Suprapubic skin (tissue), 4 donors: ENCODE measurements at places on chromosomes 7 and 10.

- DNase-seq, result no peak
- no peaks in the 10 kb centered on the region for H3K36me3 ChIP-seq
- H3K27ac ChIP-seq, result no peak overlapping the region
- no peak overlapping the region for H3K4me3 ChIP-seq
Observed at GRCh38 chr10:81806842-81807241, 68.2 kb upstream of the NRG3 start.

DNA sequence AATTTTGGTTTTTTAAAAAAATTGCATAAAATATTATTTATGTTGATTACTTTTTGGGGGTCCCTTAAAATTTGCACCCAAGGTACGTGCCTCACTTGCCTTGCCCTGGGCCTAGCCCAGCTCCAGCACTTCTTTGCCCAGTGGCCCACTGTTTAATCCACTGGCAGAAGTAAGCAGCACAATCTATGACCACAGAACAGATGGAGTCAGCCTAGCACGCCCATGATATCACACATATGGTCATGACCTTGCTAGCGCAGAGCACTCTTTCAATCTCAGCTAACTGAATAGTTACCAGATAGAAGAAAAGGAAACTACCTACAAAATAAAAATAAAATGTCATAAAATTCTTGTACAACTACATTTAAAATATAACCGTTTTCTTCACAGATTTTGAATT is 5.6 kb downstream of the OGA start:
- no peak overlapping the region for H3K4me3 ChIP-seq
- no peak for DNase-seq

DNA sequence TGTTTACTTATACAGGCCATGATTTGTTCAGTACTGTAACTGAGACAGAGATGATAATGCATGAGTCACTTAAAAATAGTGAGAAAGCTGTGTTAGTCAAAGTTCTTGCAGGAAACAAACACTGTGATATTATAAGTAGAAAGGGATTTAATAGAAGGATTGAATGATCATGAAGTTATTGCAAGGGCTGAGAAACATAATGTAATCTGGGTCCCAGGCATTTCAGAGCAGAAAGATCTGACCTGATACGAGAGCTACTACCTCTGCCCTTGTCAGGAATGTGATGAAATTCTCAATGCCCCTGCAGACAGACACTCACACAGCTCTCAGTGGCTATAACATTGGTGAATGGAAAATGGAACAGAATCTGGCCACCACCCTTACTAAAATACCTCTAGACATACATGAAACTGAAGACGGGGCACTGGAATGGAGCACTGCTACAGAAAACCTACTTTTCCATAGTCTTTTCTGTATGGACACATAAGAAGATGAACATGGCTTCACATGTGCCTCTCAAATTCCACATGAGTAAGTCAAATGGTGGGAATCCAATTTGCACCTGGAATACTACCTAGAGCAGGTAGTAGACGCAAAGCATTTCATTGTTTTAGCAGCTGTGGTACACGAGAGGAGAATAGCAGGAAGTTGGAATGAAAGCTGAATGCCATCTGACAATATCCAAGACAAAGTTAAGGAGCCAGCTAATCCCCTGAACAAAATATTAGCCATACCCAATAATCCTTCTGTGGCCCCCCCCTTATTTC is 19.1 kb upstream of the VWDE start:
- no peak for DNase-seq
- H3K36me3 ChIP-seq, result no peaks in the 10 kb centered on the region
- no peak overlapping the region for H3K27ac ChIP-seq
- H3K4me1 ChIP-seq, result no peaks in the 10 kb centered on the region
- H3K27me3 ChIP-seq, result no peaks in the 10 kb centered on the region

DNA sequence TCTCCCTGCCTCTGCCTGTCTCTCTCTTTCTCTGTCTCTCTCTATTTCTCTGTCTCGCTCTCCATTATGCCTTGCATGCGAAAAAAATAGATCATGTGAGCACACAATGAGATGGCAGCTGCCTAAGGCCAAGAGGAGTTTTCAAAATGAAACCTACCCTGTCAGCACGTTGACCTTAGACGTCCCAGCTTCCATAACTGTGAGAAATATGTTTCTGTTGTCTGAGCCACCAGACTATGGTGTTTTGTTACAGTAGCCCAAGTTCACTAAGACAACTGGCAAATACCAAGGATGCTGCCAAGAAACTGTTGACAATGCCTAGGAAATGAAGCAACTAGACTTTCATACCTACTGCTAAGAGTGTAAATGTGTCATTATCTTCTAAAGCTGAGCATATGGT is 70.6 kb upstream of the PLXDC2 start:
- no peak overlapping the region for H3K4me3 ChIP-seq
- no peak overlapping the region for H3K27ac ChIP-seq
- H3K36me3 ChIP-seq, result no peaks in the 10 kb centered on the region
- H3K4me1 ChIP-seq, result no peaks in the 10 kb centered on the region

GRCh38 chr10:3755440-3756359 is 29.3 kb downstream of the KLF6 start:
- H3K27ac ChIP-seq, result peak overlapping the region; percentile 16
- DNase-seq, result no peak
- no peaks in the 10 kb centered on the region for H3K36me3 ChIP-seq
- H3K4me3 ChIP-seq, result no peak overlapping the region

GRCh38 chr7:157875230-157876179 is 538.7 kb downstream of the DNAJB6 start:
- H3K4me3 ChIP-seq, result peak overlapping the region; percentile 7
- H3K36me3 ChIP-seq, result no peaks in the 10 kb centered on the region
- no peak for DNase-seq
- peaks cover 8% of the 10 kb centered on the region for H3K4me1 ChIP-seq
- H3K27ac ChIP-seq, result no peak overlapping the region

- DNase-seq, result no peak
- H3K27me3 ChIP-seq, result no peaks in the 10 kb centered on the region
- no peak overlapping the region for H3K4me3 ChIP-seq
- no peaks in the 10 kb centered on the region for H3K36me3 ChIP-seq
Observed at GRCh38 chr7:47837826-47838225, 110.4 kb downstream of the PKD1L1 start.

DNA sequence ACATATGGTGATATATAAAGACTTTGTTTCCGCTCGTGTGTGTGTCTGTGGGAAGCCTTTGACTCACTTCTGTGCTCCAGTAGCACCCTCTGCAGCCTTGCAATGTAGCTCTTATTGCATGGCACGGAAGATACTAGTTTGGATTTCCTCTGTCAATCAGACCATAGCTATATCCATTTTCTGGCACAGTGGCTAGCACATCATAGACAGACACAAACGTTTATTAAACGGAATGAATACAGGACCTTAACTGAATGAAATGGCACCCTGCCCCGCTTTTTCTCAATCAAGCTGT is 124.0 kb upstream of the PTPN20 start:
- H3K27ac ChIP-seq, result no peak overlapping the region
- no peaks in the 10 kb centered on the region for H3K36me3 ChIP-seq
- DNase-seq, result no peak
- no peaks in the 10 kb centered on the region for H3K27me3 ChIP-seq
- peaks cover 3% of the 10 kb centered on the region for H3K4me1 ChIP-seq

DNA sequence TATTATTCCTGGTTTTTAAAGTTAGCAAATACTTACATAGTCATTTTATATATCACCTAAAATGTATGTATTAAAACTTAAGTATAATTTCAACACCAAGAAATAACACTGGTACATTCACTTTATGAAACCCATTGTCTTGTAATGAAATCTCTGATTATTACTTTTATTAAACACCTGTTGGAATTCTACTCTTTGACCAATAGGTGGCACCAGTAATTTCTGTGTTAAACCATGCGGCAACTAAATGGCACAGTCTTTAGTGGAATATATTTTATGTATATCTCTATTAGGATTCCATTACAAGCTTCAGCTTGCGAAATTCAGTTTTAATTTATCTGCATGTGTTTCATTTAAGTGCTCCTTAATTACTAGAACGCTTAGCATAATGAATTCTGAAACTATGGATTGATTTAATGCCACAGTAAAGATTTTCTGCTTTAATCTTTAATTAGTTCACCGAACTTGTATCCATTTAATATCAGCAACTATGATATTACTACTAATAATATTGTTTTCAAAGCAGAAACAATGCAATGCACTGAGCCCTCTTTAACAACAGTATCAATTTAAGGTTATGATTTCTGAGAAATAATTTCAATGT is 181.3 kb downstream of the MAGI2 start:
- H3K4me1 ChIP-seq, result no peaks in the 10 kb centered on the region
- H3K4me3 ChIP-seq, result no peak overlapping the region
- no peak for DNase-seq
- no peaks in the 10 kb centered on the region for H3K27me3 ChIP-seq

- H3K4me3 ChIP-seq, result no peak overlapping the region
- no peak for DNase-seq
- no peaks in the 10 kb centered on the region for H3K36me3 ChIP-seq
- H3K4me1 ChIP-seq, result no peaks in the 10 kb centered on the region
- H3K27me3 ChIP-seq, result no peaks in the 10 kb centered on the region
Observed at GRCh38 chr10:1216574-1217236, 160.5 kb downstream of the WDR37 start.

- H3K4me3 ChIP-seq, result peak within 1 kb of the TSS; percentile 87
- H3K4me1 ChIP-seq, result peaks cover 53% of the 10 kb centered on the region
- no peaks in the 10 kb centered on the region for H3K36me3 ChIP-seq
- H3K27ac ChIP-seq, result peak within 1 kb of the TSS; percentile 91
Observed at GRCh38 chr10:95290461-95291364, at the start of gene PDLIM1. TSS of gene PDLIM1 (minus strand) at chr10:95291003. CDS start at chr10:95290915, 88 bp downstream.

GRCh38 chr10:28125701-28126100 is 126.8 kb upstream of the ODAD2 start:
- no peaks in the 10 kb centered on the region for H3K27me3 ChIP-seq
- no peak overlapping the region for H3K4me3 ChIP-seq
- H3K4me1 ChIP-seq, result no peaks in the 10 kb centered on the region
- no peak for DNase-seq
- peaks cover 2% of the 10 kb centered on the region for H3K36me3 ChIP-seq

GRCh38 chr7:85186521-85187241 is at the start of gene SEMA3D:
TSS of gene SEMA3D (minus strand) at chr7:85187056. CDS start at chr7:85121891, 65,165 bp downstream.
- peaks cover 21% of the 10 kb centered on the region for H3K27me3 ChIP-seq
- peak within 1 kb of the TSS; percentile 59 for H3K4me3 ChIP-seq
- peak; percentile 87 for DNase-seq
- H3K4me1 ChIP-seq, result peaks cover 24% of the 10 kb centered on the region
- peak within 1 kb of the TSS; percentile 70 for H3K27ac ChIP-seq
